ENCODE measurements at places on chromosomes 2 and 18.

- DNase-seq: peak; percentile 63
Measured at GRCh38 chr2:98730707-98731040, 258 bp downstream of the MGAT4A start.

GRCh38 chr18:30920757-30921156 lies 121.8 kb downstream of the DSC3 start:
- no peak for DNase-seq

- DNase-seq: no peak
Measured at GRCh38 chr18:47420130-47420529, 168.7 kb upstream of the SKOR2 start.

GRCh38 chr2:29314816-29315571 lies 199.8 kb downstream of the CLIP4 start:
- peak; percentile 16 for DNase-seq

- no peak for DNase-seq
Measured at GRCh38 chr2:166127217-166128155, at the start of gene SCN1A. TSS of gene SCN1A (minus strand) at chr2:166128020. CDS start at chr2:166073621, 54,399 bp downstream.

- DNase-seq: no peak
Measured at GRCh38 chr2:231411237-231411636, 15.7 kb downstream of the B3GNT7 start.

GRCh38 chr2:216596236-216596979 lies 36.8 kb upstream of the IGFBP2 start:
- no peak for DNase-seq

DNA sequence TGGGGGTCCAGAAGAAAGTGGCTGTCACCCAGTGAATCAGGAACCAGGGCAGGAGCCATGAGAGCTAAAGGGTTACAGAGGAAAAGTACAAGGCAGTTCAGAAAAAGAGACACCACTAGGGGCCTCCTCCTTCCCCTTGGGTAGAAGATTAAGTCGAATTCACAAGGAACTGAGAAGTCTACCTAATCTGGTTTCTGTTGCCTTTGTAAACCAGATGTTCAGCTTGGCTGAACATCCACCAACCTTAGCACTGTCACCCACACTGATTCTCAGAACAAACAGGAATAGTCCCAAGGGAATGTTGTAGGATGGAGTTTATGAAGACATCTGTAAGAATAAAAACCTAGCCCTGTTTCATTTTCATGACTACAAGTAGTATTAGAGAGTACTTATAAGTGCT lies 90.4 kb upstream of the NOSTRIN start:
- DNase-seq: no peak

DNA sequence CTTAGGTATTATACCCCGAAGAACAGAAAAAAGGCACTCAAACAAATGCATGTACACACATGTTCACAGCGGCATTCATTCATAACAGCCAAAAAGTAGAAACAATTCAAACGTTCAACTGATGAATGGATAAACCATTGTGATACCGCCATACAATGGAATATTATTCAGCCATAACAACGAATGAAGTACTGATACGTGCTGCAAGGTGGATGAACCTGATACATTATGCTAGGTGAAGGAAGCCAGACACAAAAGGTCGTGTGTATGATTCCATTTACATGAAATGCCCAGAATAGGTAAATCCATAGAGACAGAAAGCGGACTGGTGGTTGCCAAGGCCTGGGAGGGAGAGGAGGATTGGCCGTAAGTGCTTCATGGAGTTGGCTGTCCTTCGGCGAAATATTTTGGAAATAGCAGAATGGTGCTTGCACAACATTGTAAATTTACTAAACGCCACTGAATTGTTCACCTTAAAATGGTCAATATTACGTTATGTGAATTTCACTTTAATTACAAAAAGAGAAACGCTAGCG lies 750 bp upstream of the RMP24 start:
- no peak for DNase-seq

GRCh38 chr2:150997702-150998440 lies 263.8 kb downstream of the RBM43 start:
- no peak for DNase-seq

DNA sequence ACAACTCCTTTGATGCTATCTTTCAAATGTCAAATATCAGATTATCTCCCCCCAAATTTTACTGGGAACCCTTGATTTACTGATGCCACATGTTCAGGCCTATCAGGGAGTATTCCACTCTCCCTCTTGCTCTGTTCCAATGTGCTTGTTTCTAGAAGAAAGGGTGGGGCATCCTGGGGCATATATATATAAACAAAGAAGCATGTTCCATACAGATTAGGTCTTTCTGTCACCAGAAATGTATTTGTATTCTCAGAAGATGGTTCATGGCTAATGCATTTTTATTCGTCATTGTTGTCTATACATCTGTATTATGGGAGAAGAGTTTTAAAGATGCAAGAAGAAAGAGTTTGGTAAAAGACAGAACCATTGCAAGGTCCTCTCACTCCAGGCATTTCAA lies 24.9 kb downstream of the EN1 start:
- no peak for DNase-seq

DNA sequence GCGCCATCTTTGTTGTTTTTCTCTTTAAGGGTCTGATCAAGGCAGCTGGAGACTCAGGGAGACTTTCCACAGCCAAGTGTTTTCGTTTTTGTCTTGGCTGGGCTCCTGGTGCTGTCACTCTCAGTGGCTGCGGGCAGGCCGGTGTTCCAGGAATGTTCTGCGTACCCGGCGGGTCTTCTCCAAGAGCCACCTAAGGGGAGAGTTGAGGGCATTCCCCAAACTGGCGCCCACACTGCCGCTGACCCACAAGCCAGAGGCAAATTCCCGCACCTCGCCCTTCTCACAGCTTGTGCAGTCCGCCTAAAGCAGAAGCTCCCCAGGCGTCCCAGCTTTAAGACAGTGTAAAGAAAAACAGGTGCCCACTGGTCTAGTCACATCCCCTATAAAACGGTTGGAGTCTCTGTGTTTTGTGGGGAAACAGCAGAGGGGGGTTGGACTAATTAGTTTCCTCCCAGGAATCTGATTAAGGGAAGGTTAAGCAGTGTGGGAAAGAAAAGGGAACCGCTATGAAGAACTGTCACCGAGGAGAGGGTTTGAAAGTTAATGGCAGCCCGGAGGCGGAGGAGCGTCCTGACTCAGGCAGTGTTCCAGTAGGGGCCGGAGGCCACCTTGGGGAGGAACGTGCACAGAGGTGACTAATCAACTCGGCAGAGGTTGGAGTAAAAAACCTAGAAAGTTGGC lies 224.5 kb downstream of the SLC4A3 start:
- DNase-seq: no peak

GRCh38 chr18:33821503-33821902 lies 243.5 kb downstream of the ASXL3 start:
- no peak for DNase-seq

- no peak for DNase-seq
Measured at GRCh38 chr2:129443235-129443864, 536.1 kb upstream of the RAB6C start.

DNA sequence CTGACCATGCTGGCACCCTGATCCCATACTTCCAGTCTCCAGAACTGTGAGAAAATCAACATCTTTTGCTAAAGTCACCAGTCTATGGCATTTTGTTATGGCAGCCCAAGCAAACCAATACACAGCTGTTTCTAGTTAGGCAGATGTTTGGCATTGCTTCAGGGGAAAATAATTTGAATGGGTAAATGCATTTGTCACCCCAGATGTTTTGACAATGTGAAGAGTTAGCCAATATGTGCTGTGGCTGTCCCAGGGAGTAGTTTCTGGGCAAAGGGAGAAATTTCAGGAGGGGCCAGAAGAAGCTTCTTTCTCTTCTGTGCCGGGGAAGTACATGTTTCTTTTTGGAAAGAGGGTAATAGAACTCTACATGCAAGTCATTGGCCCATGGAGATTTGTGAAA lies 619.0 kb downstream of the SLC4A3 start:
- no peak for DNase-seq

GRCh38 chr2:133431289-133431688 lies 137.0 kb downstream of the NCKAP5 start:
- no peak for DNase-seq

- DNase-seq: no peak
Measured at GRCh38 chr2:39499336-39499735, 62.3 kb upstream of the MAP4K3 start.

GRCh38 chr18:48917579-48918517 lies 32.9 kb downstream of the SMAD7 start:
- no peak for DNase-seq

DNA sequence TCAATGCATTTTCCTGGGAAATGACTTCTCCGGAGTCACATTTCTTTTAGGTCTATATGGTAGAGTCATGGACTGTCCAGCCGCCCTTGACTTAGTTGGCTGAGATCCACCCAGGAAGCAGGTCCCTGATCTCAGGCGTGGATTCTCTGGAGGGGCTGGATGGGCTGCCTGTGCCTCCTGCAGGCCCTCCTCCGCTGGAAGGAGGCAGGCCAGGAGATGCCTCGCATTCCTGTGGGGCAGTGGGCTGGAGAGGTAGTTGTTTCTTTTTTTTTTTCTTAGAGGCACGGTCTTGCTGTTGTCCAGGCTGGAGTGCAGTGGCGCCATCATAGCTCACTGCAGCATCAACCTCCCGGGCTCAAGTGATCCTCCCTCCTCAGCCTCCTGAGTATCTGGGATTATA lies 129.0 kb upstream of the MYCN start:
- no peak for DNase-seq

- no peak for DNase-seq
Measured at GRCh38 chr2:239264838-239265651, 135.8 kb downstream of the HDAC4 start.

DNA sequence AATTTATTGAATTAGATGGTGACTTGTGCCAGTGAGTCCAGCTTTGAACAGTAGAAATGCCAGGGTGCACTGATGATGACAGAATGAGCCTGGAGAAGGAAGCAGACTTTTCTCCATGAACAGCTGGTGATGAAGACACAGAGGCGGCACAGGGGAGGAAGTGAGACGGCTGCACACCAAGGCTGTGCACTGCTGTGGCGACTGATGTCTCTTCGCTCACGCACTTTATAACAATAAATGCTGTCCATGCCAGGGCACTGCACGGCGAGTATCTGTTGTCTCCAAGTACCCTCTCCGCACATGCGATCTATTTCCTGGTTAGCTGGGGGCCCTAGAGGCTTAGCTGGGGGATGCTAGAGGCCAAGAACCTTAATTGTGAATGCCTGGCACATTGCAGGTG lies 175.2 kb downstream of the TMEM200C start:
- no peak for DNase-seq

GRCh38 chr2:46461011-46461674 lies 18.2 kb upstream of the TMEM247 start:
- DNase-seq: peak; percentile 62

- no peak for DNase-seq
Measured at GRCh38 chr2:238910751-238911351, 63.0 kb downstream of the TWIST2 start.

- no peak for DNase-seq
Measured at GRCh38 chr2:232689152-232689910, 7.8 kb upstream of the GIGYF2 start.

GRCh38 chr2:105391763-105392662 lies 6.8 kb downstream of the FHL2 start:
- DNase-seq: no peak

Measured in hypothalamus (tissue), 51 donors.